ENCODE measurements at places on chromosomes 3 and 15. TPM values are rescaled to one million over a fixed set of nuclear protein-coding genes. Genes with fewer than 3 reads are reported as not detected.

DNA sequence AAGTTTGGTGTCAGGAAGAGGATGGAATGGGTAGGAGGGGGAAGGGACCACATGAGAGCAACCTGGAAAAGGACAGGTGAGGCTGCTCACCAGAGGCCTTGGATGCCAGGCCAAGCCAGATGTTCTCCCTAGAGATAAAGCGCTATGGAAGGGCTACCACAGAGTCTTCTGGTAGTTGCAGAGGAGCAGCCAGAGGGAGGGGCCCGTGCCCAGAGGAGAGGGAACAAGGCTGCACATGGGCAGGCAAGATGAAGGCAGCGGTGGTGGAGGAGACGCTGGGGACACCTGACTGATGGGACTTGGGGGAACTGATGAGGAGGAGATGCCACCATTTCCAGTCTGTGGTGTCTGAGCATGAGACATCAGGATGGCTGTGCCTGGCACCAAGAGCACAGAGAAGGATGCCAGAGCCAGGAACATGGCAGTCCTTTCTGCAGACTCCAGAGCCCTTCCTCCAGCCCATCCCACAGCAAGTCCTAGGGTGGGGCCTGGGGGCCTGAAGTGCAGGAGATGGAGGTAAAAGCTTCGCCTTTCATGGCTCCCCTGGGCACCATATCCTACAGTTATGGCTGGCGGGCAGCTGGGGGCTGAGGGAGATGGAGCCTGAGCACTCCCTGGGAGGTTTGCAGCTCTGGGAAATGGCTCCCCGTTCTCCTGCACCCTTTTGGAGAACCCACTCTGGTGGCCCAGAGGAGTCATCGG, 103.0 kb downstream of the ETFA start:
- no peak for DNase-seq

GRCh38 chr3:65026151-65026550, 338.4 kb upstream of the ADAMTS9 start:
- peak; percentile 44 for DNase-seq

GRCh38 chr15:96354731-96355567, 24.4 kb downstream of the NR2F2 start:
- DNase-seq = no peak

SCAANT1 gene
- total RNA-seq = not detected

DNA sequence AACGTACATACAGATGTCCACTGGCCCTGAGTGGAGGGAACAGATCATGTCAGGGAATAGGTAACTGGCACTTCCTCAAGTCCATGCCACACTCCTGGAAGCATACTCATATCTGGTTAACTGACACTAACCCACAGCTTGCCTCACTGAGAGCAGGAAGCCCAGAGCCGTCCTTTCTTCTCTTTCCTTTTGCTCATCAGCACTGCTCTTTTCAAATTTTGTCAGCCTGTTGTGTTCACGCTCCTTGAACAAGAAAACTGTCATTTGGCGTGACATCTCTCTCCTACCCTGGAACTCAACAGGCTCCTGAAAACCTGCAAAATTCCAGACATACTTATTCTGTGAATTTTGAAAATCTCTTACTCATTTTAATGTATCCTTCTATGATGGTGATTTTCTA, 360.2 kb downstream of the MAGI1 start:
- no peak for DNase-seq

SNUPN gene
- 31.5 TPM for total RNA-seq

XCR1 gene
- not detected for total RNA-seq

GRCh38 chr15:88834211-88834812, 31.1 kb downstream of the ACAN start:
- peak; percentile 91 for DNase-seq

SCAP gene
- total RNA-seq = 122 TPM

DNA sequence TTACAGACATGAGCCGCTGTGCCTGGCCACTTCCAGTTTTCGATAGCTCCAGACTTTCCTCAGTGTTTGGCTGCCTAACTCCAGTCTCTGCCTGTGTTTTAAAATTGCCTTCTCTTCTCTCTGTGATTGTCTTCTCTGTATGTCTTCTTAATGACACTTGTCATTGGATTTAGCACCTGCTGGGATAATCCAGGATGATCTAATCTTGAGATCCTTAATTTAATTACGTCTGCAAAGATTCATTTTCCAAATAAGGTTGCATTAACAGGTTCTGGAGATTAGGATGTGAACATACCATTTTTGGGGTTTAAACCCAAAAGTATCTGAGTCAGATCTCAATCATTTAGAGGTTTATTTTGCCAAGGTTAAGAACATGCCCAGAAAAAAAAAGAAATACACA, 222.2 kb upstream of the PDZRN3 start:
- no peak for DNase-seq

All from GM23338 (cell line).